Psoas muscle (tissue), 8 donors: ENCODE measurements at places on chromosomes 11 and 22.

DNA sequence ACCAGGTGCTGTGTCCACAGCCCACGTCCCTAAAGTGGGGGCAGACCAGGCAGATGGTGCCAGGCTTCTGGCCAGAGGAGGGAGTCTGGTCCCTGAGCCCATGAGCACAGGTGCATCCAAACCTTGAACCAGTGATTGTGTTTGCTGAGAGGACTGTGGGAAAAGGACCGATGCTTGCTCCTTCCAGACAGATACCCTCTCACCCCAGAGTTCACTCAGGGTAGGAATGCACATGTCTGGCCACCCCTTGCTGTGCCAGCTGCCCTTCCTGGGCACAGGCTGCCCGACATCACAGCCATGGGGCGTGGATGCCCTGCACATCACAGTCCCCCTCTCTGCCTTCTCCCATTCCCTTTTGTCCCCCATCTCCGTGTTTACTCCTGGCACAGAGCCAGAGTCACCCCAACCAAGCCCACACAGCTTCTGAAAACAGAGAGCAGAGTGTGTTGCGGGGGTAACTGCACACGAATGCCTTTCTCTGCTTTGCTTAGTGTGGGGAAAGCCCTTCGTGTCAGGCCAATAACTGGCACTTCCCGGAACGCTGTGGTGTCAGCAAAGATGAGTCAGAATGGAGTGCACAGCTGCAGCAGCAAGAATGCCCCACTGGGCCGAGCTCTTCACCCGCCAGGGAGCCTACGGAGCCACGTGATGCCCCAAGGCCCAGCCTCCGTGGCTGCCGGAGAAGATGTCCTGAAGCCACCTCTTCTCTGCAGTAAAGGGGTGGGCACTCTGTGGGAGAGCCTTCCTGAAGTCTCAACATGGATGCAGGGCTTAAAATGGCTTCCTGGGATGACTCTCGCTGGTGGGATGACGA lies 7.6 kb downstream of the CARS1 start:
- DNase-seq, result peak; percentile 95

DNA sequence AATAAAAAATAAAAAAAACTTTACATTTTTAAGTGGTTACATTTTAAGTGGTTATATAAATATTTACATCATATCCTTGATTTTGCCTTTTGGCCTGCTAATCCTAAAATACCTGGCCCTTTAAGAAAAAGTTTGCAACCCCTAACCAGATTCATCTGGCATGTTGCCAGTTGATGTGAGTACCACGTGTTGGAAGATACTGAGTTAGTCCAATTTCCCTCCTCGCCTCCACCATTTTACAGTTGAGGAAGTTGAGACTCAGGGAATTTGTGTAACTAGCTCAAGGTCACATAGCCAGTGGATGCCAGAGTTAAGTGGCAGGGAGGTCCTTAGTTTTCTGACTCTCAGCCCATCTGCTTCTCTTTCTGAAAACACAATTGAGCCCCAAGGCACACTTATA lies 5.1 kb downstream of the ELF5 start:
- DNase-seq, result no peak

DNA sequence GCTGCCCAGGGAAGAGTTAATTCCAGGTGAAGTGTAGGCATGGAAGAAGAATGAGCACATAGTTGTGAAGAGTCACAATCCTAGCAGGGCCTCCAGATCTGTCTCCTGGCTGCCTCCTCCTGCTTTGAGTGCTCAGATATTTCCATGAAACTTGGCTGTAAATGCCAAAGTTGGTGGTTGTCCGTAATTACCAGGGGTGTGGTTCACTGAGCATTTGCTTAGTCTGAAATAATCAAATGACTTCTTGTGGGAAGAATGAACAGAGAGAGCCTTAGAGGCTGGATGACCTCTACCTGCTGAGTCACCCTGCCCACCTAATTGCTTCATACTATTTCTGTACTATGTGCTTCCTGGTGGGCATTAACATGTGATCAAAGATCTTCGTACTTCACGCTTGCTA lies 50.9 kb downstream of the APIP start:
- no peak for DNase-seq

- DNase-seq, result no peak
These were observed 18.1 kb downstream of the SLC6A5 start for GRCh38 chr11:20617346-20618005.

- DNase-seq, result peak; percentile 3
These were observed 9.4 kb downstream of the KLHL22 start for GRCh38 chr22:20486229-20486628.

DNA sequence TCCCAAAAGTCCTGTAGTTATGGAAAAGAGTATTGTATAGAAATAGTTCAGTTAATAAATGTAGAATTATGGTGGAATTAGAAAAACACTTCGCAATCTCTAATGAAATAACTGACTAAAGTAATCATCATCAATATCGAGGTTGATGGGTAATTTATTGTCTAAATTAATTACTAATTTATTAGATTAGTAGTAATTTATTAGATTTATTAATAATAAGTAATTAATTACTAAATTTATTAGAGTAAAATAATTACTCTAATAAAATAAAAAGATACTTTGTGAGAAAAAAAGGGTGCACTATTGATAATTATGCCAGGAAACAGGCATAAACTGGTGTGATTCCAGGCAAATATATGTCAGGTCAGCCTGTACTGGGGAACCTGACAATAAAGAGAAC lies 455.6 kb downstream of the AASDHPPT start:
- DNase-seq, result no peak
